Brain pericyte (primary cell): ENCODE measurements at places on chromosomes 7 and 10.

GRCh38 chr7:65250697-65251395, 122.8 kb upstream of the ZNF92 start:
- no peak for DNase-seq

DNA sequence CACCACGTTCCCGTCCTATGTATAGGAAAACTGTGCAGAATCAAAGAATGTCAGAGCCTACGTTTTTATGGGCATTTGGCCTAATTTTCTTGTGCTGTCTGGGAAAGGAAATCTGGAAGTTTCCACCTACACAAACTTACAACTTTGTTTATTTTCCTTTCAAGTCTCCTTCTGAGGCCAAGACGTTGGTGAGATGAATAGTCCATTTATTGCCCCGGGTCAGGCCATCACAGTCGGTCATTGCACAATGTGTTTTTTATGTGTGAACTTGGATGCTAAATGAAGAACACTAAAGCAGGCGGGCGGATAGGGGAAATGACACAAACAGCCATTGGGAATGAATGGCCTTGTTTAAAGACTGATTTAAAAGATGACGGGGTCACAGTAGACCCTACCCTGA, 38.6 kb downstream of the TRIL start:
- no peak for DNase-seq

DNA sequence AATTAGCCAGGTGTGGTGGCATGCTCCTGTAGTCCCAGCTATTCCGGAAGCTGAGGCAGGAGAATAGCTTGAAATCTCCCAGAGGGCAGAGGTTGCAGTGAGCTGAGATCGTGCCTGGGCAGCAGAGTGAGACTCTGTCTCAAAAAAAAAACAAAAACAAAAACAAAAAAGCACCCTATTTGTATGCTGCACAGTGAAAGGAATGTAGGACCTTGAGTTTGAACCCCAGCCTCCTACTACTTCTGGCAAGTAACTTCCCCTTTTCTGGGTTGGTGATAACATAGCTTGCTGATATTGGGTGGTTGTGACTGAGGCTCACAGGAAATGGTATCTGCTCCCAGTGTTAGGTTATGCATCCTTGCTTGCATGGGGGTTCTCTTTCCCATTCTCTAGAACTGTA, 205.3 kb downstream of the BUB3 start:
- no peak for DNase-seq

DNA sequence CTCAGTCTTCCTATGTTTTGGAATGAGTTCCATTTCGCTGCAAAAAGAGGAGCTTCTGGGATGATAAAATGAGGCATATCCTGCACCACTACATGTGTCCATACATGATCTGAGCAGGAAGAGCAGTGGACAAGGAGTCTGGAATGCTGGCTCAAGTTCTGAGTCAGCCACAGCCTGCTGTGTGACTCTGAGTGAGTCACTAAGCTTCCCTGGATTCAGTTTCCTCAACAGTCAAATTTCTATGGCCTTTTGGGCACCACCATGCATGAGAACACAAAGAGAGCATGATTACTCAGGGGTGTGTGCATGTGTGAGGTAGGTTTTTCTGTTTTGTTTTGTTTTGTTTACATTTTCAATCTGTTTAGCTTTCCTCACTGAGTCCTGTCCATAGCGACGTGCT, 254.6 kb downstream of the ANKRD30A start:
- no peak for DNase-seq

GRCh38 chr10:88660598-88660884, 3.7 kb upstream of the LIPF start:
- no peak for DNase-seq

DNA sequence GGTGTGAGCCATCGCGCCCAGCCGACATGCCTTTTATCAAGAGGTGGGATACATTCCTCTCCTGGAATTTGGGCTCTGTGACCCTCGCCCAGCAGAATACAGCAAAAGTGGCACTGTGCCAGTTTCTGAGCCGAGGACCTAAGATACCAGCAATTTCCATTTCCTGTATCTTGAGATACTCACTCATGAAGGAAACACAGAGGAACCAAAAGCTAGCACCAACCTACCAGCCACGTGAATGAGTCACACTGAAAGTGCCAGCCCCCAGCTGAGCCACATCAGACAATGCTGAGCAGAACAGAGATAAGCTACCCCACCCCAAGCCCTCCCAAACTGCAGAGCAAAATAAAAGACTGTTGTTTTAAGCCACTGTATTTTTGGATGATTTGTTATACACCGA, 56.3 kb downstream of the CACUL1 start:
- no peak for DNase-seq

- no peak for DNase-seq
Measured at GRCh38 chr7:38830826-38831225, 78.2 kb downstream of the VPS41 start.

GRCh38 chr10:74078037-74078436, 72.6 kb downstream of the AP3M1 start:
- DNase-seq, result no peak
